Activated naive CD4-positive, alpha-beta T cell treated with anti-CD3 and anti-CD28 coated beads for 36 hours (primary cell): ENCODE measurements at places on chromosomes 6 and 20.
A peak's percentile ranks its signal among the peaks of the same experiment; 100 is the strongest.

DNA sequence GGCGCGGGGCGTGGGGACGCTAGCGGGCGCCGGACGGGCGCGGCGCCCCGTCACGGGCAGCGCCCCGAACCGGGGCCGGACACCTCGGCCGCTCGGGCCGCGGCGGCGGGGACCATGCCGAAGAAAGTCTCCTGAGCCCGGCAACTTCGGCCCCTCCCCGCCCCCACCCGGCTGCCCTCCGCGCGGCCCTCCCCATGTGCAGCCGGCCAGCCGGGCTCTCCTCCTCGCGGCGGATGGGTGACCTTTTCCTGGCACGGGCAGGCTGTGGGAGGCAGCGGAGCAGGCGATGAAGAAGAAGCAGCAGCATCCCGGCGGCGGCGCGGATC is 278 bp downstream of the UST start:
- no peak for DNase-seq

- DNase-seq: peak; percentile 51
These were observed 844 bp downstream of the TAGAP start for GRCh38 chr6:159043947-159044346.

DNA sequence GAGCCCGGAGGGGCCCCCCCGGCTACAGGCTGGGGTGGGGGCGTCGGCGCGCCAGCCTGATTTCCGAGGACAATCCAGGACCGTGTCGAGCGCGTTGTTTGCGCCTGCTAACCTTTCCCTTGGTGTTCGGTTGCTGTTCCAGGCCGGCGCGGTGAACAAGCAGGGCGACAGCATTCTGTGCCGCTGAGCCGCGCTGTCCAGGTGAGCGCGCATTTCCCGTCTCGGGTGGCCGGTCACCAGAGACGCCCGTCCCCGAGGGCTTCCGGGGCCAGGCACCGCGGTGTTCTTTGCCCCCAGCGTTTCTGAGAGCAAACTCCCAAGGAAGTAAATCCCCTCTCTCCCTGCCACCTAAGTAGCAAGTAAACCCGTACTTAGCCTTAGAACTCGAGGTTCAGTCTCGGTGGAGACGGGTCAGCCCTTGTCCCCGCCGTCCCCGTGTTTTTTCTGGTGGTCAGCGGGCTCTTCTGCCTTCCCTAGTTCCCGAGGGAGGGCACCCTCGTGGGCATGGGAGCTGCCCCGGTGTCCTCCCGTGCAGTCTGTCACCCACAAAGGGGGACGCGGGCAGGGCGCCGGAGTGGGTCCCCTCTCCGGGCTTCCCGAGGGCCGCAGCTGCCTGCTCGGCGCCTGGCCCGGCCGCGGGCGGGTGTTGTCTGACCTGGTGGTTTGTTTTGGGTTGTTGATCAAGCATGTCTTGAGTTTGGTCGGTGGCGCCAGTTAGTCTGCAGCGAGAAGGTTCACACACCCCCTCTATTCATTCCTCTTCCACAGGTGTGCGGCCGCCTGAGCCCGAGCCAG is 1.5 kb downstream of the ID4 start:
- DNase-seq: no peak

DNA sequence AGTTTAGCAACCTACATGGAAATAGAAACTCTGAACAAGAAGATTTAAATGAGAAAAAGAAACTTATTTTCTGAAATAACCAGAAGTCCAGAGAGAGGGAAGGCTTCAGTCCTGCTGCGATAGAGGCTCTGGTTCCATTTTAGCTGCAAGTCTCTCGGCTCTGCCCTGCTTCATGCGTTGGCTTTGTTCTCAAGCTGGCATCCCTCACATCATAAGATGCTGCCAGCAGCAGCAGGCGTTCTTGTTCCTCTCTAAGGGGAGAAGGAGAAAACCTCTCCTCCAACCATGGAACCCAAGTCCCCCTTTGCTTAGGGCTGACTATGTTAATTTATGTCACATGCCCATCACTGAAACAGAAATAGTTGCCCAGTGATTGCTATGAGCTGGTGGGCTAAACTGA is 46.4 kb upstream of the PMEPA1 start:
- no peak for DNase-seq

DNA sequence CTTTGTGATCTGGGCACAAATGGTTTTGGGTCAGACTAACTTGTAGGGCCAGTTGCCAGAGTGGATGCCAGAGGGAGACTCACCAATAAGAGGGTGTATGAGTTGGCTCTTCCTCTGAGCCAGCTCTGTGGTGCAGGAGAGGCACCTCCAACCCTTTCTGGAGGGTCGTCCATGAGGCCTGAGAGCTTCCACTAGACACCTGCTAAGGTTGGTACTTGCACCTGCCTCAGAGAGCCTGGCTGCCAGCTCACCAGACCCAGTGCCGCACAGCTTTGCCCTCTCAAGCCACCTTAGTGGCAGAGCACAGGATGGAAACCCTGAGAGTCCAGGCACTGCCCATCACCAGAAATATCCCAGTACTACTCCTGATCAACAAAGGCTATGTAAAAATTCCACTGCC is 504.3 kb downstream of the EYS start:
- DNase-seq: no peak

DNA sequence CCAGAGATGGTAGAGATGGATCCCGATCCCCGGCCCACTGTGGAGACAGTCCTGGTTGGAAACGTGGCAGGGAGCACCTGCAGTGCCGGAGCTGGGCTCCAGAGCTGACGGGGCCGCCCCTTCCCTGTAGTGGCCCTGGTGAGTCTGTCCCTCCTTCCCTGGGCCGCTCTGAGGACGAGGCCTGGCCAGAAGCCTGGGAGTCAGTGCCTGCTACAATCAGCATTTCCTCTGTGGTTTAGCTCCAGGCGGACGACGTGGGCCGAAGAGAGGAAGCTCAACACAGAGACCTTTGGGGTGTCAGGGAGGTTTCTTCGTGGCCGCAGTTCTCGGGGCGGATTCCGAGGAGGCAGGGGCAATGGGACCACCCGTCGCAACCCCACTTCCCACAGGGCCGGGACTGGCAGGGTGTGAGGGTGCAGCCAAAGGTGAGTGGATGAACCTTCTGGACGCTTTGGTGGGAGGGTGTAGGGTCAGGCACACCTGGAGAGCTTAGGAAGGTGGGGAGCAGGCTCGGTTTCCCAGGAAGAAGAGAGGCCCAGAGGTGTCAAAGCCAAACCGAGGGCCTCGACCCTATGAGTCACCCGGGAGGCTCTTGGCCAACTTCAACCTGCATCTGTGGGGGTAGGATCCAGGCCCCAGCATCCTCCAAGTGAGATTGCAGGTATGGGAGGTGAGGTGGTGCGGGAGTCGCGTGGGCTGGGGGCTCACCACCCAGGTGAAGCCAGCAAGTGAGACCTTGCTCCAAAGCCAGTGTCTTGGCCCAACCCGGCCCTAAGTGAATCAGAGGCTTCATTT is 9.9 kb downstream of the PSMA7 start:
- DNase-seq: no peak

- DNase-seq: no peak
These were observed 171.2 kb upstream of the TSHZ2 start for GRCh38 chr20:52800734-52801627.

- DNase-seq: no peak
These were observed 342.4 kb upstream of the ARID1B start for GRCh38 chr6:156434795-156435190.

DNA sequence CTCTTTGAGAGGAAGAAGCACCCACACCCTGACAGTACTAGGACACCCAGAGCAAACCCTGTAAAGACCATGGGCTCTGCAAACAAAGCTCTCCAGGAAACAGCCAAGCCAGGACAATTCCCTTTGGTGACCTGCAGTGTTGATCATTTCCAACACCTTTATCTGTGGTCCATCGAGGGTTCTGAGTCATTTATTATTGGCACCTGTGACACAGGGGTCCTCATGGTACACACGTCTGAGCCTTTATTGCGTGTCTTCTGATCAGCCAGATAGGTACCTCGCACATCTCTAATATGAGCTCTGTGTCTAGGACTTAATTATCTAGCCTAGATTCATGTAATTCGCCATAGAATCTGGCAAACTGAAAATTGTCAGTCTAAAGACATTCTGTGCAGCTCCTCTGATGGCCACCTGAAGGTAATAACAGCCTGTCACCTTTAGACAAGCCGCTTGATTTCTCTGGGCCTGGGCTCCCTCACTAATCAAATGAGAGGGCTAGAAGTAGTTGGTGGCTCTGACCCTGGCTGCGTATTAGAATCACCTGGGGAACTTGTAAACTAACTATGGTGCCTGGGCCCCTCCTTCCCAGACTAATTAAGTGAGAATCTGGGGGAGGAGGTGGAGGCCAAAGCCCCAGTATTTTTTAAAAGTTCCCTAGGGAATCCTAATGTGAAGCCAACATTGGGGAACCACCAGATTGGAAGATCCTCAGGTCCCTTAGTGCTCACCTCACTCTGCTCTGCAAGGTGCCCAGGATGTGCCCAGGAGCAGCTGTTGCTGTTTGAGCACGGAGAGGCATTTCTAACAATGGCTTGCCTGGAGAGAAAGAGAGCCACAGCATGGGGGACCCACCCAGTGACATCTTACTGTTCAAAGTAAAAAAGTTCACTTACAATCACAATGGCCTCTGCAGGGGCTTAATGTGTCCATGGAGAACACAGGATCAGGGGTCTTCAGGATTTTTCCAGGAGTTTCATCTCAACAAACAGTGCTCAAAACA is 122.0 kb upstream of the ARID1B start:
- no peak for DNase-seq

DNA sequence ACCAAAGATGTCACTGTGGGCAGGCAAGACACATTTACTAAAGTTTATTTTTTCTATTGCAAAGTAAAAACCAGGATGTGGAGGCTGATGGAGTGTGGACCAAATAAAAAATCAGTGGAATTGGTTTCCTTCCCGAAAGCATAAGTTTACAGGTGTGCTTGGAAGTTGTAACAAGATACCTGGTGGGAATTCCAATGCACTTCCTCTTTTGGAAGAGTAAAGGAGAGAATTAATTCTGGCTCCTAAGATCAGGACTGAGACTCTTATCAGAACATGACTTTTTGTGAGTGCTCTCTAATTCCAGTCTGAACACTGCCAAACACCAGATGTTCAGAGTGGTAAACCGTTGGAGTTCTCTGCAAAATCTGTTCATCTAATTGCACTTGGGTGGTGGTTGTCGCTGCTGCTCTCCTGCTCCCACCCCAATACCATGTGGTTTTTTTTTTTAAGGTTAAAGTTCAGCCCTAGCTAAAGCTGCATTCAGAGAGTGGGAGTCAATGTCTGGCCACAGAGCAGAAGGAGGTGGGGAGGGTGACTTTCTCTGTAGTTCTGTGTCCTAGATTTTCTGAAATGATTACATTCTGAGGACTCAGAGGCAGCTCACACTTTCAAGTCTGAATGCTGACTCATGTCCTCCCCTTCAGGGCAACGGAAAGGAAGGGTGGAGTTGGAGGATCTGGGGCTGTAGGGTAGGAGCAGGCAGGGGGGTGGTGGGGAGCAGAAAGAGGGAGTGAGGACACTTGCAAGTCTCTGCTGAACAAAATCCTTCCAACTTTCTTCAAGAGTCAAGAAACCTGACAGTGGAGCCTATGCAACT is 275.8 kb upstream of the PRDM1 start:
- peak; percentile 74 for DNase-seq

DNA sequence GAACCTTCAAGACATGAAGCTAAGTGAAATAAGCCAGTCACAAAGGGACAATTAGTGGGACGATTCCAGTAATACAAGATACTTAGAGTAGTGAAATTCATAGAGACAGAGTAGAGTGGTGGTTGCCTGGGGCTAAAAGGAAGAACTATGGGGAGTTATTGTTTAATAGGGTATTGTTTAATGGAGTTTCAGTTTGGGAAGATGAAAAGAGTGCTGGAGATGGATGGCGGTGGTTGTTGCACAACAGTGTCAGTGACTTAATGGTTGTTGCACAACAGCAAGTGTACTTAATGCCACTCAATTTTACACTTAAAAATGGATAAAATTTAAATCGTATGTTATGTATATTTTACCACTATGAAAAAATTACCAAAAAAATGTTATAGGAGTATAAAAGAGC is 209.7 kb upstream of the TENT5A start:
- no peak for DNase-seq

DNA sequence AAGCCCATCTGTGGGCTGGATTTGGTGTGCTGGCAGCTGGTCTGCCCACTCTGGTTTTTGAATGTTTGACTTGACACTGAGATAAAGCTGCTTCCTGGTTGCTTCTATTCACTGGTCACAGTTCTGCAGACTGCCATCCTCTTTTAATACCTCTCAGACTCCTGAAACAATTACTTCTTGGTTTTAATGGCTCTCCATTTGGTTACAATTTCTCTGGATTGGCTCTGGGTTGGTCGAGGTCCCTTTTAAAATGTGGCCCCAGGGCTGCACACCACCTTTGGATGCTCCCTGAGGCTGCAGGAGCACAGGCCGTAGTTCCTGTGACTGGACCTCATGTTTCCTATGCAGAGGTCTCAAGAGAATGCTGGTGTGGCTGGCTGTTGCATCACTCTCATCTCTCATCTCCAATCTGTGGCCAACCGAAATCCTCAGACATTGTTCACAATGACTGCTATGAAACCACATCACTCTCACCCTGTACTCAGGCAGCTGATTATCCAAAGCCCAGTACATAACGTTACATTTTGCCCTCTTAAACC is 98.5 kb downstream of the INSM1 start:
- DNase-seq: no peak

DNA sequence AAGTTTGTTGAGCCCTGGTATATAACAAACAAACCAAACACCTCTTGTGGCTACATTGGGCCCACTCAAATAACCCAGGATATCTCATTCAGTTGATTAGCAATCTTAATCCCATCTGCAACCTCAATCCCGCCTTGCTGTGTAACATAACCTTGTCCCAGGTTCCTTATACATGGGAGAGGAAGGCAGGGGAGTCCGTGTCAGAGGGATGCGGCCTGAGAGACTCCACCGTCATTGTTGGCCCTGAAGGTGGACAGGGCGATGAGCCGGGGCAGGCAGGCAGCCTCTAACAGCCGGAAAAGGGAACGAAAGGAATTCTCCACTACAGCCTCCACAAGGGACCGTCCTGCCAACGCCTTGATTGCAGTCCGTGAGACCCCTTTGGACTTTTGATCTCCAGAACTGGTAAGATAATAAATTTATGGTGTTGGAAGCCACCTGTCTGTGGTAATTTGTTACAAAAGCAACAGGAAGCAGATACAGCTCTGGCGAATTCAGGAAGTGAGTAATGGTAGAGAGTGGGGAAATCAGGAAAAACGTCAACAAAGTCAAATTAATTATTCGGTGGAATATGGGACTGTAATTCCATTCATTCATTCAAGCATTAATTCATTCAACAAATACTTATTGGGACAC is 124.5 kb upstream of the SALL4 start:
- DNase-seq: no peak

DNA sequence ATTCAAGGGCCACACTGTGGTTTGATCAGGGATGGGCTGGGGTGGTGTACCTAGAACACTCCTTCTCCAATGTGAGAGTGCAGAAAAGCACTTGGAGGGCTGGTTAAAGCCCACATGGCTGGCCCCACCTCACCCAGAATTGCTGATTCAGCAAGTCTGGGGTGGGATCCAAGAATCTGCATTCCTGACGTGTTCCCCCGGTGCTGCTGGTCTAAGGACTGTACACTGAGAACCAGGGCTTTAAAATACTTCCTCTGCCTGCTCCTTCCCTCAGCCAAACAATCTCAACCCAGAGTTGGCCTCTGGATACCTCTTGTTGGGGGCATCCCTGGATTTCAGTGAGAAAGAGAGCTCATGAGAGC is 13.4 kb upstream of the OCSTAMP start:
- DNase-seq: no peak
